ENCODE measurements at places on chromosomes 2 and 18.

GRCh38 chr2:96344011-96344410 is 8.4 kb downstream of the NCAPH start:
- no peak for DNase-seq

DNA sequence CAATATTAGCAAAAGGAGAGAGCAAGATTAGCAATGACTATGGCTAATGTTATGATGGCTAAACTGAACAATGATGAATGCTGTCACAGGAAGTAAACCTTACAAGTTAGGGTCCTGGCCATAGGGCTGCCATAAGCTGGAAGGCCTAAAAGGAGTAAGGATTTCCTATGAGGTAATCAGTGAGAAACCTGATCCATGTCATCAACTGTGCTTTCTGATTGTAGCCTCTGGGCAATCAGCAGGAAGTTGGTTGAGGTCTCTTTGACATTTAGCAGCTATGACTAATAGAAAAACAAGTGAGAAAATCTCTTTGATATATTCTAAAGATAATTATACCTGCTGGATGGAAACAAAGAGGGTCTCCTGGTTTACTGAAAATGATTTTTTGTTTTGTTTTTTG is 193.0 kb downstream of the RAB3GAP1 start:
- peak; percentile 47 for DNase-seq

GRCh38 chr18:62933261-62933887 is 218.0 kb downstream of the PHLPP1 start:
- no peak for DNase-seq

- DNase-seq = no peak
Measured at GRCh38 chr2:60212181-60212945, 341.1 kb downstream of the BCL11A start.

GRCh38 chr2:101364878-101365277 is 22.4 kb downstream of the CREG2 start:
- no peak for DNase-seq

DNA sequence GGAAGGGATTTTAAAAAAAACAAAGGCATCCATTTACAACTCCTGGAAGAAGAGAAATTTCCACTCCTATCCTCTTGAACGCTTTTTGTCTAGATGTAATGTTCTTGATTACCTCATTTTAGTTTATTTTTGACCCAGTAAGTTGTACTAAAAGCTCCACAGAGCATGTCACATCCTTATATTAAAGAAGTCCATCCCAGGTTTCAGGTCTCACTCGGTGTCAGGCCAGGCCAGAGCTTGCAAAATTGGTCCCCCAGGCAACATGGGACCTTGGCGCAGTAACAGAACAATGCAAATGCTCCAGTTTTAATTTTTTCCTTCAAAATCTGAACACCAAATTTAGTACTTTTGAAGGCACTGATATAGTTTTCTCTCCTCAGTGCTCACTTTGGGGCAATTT is 218.4 kb upstream of the REV1 start:
- DNase-seq = no peak

- DNase-seq = no peak
Measured at GRCh38 chr2:154686162-154686561, 12.3 kb upstream of the KCNJ3 start.

GRCh38 chr2:62654876-62655359 is 50.6 kb upstream of the EHBP1 start:
- DNase-seq = no peak

GRCh38 chr2:150178591-150178990 is 308.9 kb downstream of the RND3 start:
- DNase-seq = peak; percentile 50

DNA sequence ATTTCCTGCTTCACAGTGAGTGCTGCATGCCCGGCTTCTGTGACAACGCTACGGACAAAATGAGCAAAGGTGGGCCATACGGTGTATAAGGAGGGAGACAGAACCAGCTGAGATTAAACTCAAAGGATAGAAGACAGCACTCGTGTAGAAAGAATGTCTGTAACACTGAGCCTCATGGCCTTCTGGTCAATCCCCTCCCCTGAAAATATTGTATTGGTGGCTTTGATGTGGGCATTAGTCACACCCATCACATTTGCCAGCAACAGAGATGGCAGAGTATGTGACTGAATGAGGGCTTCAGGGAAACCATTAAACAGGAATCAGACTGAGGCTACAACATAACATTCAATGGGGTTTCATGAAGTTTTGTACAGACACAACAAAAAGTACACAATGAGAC is 287.8 kb upstream of the CCDC68 start:
- DNase-seq = no peak

- peak; percentile 91 for DNase-seq
Measured at GRCh38 chr2:241546771-241547498, 11.6 kb upstream of the BOK start.

DNA sequence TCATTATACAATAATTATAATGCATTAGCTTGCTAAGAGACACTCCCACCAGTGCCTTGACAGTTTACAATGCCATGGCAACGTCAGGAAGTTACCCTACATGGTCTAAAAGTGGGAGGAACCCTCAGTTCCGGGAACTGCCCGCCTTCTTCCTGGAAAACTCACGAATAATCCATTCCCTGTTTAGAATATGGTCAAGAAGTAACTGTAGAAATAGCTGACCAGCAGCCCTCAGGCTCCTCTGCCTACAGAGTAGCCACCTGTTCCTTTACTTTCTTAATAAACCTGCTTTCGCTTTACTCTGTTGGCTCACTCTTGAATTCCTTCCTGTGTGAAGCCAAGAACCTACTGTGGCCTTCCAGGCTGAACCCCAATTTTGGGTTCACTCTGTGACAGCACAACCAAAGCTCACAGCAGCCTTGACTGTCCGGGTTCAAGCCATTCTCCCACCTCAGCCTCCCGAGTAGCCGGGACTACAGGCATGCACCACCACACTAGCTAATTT is 20.0 kb upstream of the PTPN2 start:
- DNase-seq = peak; percentile 51

DNA sequence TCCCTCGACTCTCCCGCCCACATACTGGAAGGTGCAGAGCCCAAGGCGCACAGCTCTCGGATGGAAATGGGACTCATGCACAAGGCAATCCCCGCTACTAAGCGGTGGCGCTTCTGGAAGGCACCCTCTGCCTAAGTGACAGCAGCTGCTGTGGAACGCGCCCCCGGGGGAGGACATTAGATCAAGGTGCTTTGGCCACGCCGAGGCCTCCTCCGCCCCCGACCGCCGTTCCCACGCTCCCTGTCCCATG is 202 bp downstream of the MCEE start:
- no peak for DNase-seq

DNA sequence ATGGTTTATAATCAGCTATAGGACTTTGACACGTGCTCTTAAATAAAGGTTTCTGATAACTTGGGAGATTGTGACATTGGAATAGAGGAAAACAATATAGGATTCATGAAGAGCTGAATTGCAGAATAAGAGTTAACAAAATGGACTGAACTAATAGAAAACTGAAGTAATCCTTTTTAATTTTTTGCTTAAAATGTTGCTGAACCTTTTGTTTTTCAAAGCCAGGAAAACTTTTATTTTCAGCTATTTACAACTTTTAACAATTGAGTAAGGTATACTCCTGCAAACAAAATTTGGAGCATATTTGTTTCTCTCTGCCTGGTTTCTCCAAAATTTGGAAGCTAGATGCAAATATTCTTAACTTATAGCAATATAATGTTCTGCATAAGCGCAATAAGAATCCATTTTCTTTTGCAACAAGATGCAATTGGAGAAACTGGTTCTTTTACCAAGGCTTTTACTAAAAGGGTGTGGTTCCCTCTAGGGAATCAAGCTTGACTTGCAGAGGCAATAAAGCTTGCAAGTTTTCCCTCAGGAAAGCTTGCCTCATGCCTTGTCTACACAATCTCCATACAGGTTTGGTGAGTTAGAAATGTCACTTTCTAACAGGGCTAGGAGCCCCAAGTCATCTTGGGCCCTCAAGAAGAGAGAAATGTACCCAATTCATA is 10.3 kb upstream of the PDK1 start:
- no peak for DNase-seq

- DNase-seq = no peak
Measured at GRCh38 chr2:134276381-134277172, 22.7 kb downstream of the MGAT5 start.

DNA sequence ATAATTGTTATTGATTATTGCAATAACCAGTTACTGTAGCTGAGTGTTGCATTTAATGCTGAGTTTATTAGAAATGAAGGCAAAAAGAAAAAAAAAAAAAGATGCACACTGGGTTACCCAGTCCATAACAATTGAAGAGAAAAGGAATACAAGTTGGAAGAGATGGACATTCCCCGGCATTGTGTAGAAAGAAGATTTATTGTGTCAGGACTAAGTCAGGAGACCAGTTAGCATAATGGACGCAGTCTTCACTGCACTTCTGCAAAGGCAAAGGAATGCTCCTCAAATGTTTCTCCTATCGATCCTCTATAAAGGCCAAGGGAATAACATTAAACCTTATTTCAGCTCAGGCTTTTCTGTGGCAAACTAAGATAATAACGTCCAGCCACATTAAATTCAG is 157.8 kb downstream of the INSIG2 start:
- DNase-seq = no peak

GRCh38 chr2:100381240-100381639 is 36.2 kb downstream of the CHST10 start:
- DNase-seq = peak; percentile 88

DNA sequence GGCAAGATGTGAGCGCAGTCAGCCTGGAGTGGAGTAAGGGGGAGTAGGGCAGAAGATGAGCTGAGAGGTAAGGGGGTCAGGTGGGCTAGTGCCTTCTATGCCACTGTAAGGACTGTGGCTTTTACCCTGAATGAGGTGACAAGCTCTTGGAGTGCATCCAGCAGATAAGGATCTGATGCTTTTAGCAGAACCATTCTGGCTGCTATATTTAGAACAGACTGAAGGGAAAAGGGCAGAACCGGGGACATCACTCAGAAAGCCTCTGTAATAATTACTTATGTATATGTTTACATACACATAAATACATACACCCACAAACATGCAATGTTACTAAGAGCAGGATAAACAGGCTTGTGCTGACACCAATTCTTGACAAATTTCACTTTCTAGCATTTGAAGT is 124.8 kb downstream of the DTNB start:
- no peak for DNase-seq

DNA sequence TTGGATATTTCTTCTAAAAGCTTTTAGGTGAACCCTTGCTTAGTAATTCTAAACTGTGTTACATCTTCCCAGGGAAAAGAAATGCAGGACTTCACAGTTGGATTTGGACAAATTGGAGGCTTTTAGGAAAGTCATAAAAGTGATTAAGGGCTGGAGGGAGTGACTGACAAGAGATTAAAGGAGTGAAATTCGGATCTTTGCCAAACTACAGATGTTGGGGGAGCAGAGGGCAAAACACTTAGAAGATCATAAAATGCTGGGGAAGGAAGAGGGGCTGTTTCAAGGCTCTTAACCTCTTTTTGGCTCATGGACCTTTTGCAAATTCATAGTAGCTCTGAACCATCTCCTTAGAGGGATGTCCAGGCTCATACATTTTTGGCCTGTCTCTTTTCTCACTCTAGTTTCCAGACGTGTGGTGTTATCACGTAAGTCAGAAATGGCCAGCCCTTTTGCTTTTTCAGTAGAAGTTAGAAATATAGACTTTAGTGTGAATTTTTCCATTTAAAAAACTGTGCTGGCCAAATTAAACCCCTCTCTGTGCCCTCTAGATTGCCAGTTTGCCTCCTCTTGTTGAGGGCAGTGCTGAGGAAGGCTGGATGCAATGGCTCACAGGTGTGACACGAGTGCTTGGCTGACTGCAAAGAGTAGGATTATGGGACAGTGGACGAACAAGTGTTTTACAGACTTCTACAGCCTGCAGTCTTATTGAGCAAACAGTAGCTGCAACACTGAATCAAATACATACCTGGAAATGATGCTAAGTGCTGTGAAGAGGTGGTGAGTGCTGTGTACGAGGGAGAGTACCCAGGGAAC is 109.9 kb downstream of the LYPD6B start:
- no peak for DNase-seq

DNA sequence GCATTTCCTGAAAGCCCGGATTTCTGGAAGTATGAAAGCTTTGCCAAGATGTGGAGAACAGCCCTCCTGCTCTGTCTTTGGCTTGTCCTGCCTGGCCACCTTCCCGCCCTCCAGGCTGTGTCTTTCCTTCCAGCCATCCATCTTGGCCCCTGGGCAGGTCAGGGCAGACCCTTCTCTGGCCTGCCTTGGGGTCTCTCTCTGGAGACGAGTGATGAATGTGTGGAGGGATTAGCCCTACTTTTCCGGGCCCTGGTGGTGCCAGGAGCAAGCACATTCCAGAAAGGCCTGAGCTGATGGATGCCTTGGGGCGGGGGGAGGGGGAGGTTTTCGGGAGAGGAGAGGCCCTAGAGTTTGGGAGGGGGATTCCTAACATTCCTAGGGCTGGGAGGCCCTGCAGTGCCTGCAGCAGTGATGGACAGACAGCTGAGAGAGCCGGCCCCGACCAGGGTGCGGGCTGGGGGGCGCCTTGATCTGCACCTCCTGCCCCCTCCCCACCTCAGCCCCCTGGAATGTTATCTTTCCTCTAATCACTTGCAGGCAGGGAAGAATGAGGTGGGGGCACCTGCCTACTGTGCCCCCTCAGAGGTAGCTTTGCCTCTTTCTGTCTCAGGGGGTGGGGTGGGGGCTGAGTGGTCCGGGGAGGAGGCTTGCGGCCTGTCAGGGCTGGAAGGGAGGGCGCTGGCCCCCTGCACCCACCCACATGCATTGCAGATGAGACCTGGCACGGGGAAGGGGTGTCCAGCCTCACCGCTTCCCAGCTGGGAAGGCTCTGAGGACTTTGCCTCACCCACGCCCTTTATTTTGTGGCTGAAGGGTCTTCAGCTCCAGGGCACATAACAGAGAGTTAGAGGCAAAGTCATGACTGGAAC is 156.2 kb downstream of the DDX1 start:
- no peak for DNase-seq

- DNase-seq = no peak
Measured at GRCh38 chr2:28002181-28002580, 111.7 kb downstream of the BABAM2 start.

Data from fibroblast of pulmonary artery (primary cell).